ENCODE measurements at places on chromosomes 7 and 10. TPM values are rescaled to one million over a fixed set of nuclear protein-coding genes. Genes with fewer than 3 reads are reported as not detected.

The FOXP2 gene
- 5.8 TPM for total RNA-seq

The LRRD1 gene
- total RNA-seq: not detected

The ASB15 gene
- not detected for total RNA-seq

The HOXA2 gene
- not detected for total RNA-seq

The FFAR4 gene
- not detected for total RNA-seq

The PDZD7 gene
- 2.4 TPM for total RNA-seq

The STEAP2 gene
- total RNA-seq: 2.7 TPM

The ZNF394 gene
- total RNA-seq: 30.1 TPM

The ASIC3 gene
- total RNA-seq: not detected

The ZNHIT1 gene
- total RNA-seq: 104 TPM

The SLC13A1 gene
- total RNA-seq: not detected

The SUGCT gene
- 17.1 TPM for total RNA-seq

The PNLIPRP1 gene
- total RNA-seq: not detected

The RALA gene
- total RNA-seq: 17.6 TPM

The ANKRD1 gene
- 0.21 TPM for total RNA-seq

The FGFR2 gene
- total RNA-seq: 5.5 TPM

The IRF5 gene
- total RNA-seq: 8.9 TPM

The PLPP4 gene
- total RNA-seq: 1.3 TPM

The LAMTOR4 gene
- total RNA-seq: 59.5 TPM

The CTAGE6 gene
- total RNA-seq: under 0.01 TPM

The RRP12 gene
- total RNA-seq: 40.0 TPM

The BMPER gene
- 0.48 TPM for total RNA-seq

The SUN3 gene
- not detected for total RNA-seq

The WIPF3 gene
- total RNA-seq: 0.21 TPM

The RPEL1 gene
- total RNA-seq: under 0.01 TPM

The POLR1F gene
- 19.5 TPM for total RNA-seq

The ITIH5 gene
- total RNA-seq: 0.21 TPM

The MALRD1 gene
- not detected for total RNA-seq

The STK32C gene
- 14.2 TPM for total RNA-seq

The VWA2 gene
- total RNA-seq: 6.8 TPM

The SVOPL gene
- total RNA-seq: not detected

The ANXA8L1 gene
- 183 TPM for total RNA-seq

The GTF2IRD2 gene
- total RNA-seq: 2.9 TPM

The MLXIPL gene
- not detected for total RNA-seq

The EGFR gene
- 281 TPM for total RNA-seq

Measured in tracheal epithelial cell (primary cell).